ENCODE measurements at places on chromosomes 13 and 19. TPM values are rescaled to one million over a fixed set of nuclear protein-coding genes. Genes with fewer than 3 reads are reported as not detected.

Gene B3GNT3
- total RNA-seq, result 0.70 TPM

Gene INSR
- 40.0 TPM for total RNA-seq

Gene VSTM1
- not detected for total RNA-seq

Gene LILRB3
- total RNA-seq, result not detected

Gene APOC1
- total RNA-seq, result 1,040 TPM

Gene LIM2
- total RNA-seq, result not detected

Gene LYL1
- total RNA-seq, result 2.0 TPM

Gene APOC4
- not detected for total RNA-seq

Gene KLK14
- 0.20 TPM for total RNA-seq

DNA sequence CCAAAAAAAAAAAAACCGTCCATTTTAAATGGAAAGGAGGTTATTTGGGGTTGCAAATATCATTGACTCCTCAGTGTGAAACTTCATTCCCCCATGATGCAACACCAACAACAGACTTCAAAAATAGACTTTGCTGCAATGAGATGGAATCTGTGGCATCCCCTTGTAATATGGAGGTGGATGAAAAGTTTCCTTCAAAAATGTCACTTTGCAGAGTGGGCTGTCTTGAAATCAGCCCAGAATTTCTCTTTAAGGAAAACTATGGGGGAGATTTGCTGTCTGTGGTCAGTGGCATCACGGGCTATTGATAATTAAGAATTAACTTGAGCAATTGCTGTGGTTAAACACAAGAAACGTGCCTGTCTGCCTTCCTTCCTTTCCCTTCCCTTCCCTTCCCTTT lies 1.5 kb downstream of the GPR18 start:
- H3K4me3 ChIP-seq, result no peak overlapping the region
- peaks cover 33% of the 10 kb centered on the region for H3K36me3 ChIP-seq
- no peaks in the 10 kb centered on the region for H3K4me1 ChIP-seq
- DNase-seq, result no peak
- no peak overlapping the region for H3K27ac ChIP-seq

- H3K4me1 ChIP-seq, result no peaks in the 10 kb centered on the region
- H3K36me3 ChIP-seq, result peaks cover 14% of the 10 kb centered on the region
- H3K4me3 ChIP-seq, result peak overlapping the region; percentile 97
- DNase-seq, result peak; percentile 56
- H3K27ac ChIP-seq, result no peak overlapping the region
- no peaks in the 10 kb centered on the region for H3K27me3 ChIP-seq
These were observed 1.7 kb downstream of the UBXN6 start for GRCh38 chr19:4455719-4456475.

DNA sequence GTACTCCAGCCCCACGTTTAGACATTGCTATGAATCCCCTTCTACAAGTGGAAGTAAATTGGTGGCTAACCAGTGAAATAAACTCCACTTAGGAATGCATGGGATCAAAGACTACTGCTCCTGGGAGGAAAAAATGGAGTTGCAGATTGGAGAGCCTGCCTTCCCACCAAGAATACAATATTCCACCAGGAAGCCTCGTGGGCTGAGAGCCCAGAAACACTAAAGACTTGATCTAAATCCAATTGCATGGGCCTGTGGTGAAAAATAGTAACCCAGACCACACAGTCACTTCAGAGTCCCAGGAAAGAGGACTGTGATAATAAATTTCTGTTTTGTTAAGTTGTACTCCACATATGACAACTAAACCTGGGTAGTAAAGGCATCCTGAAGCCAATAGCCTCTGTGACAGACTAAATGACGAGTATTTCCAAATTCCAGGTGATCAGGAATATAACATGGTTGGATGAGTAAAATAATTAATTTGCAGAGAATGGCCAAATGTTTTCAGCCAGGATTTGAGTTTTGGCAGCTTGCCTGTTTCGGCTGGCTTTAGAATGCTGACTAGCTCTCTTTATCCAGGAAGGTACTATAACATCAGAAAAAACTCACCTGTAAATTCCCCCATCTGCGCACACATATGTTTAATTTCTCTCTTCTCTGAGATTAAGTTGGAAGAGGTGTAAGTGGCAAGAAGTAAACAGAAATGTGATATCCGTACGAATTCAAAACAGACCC lies 480.3 kb downstream of the LIG4 start:
- no peaks in the 10 kb centered on the region for H3K36me3 ChIP-seq

GRCh38 chr19:3669082-3669946 lies 31.0 kb downstream of the PIP5K1C start:
- DNase-seq, result peak; percentile 43
- H3K27me3 ChIP-seq, result no peaks in the 10 kb centered on the region
- H3K4me1 ChIP-seq, result no peaks in the 10 kb centered on the region
- no peak overlapping the region for H3K4me3 ChIP-seq
- H3K27ac ChIP-seq, result peak overlapping the region; percentile 36
- peaks cover 5% of the 10 kb centered on the region for H3K36me3 ChIP-seq

GRCh38 chr19:4589579-4590410 lies 30.3 kb upstream of the SEMA6B start:
- peak; percentile 75 for DNase-seq
- no peaks in the 10 kb centered on the region for H3K36me3 ChIP-seq
- H3K4me1 ChIP-seq, result no peaks in the 10 kb centered on the region

- no peak overlapping the region for H3K27ac ChIP-seq
- no peaks in the 10 kb centered on the region for H3K27me3 ChIP-seq
These were observed 121.6 kb downstream of the MAB21L1 start for GRCh38 chr13:35354882-35355281.

DNA sequence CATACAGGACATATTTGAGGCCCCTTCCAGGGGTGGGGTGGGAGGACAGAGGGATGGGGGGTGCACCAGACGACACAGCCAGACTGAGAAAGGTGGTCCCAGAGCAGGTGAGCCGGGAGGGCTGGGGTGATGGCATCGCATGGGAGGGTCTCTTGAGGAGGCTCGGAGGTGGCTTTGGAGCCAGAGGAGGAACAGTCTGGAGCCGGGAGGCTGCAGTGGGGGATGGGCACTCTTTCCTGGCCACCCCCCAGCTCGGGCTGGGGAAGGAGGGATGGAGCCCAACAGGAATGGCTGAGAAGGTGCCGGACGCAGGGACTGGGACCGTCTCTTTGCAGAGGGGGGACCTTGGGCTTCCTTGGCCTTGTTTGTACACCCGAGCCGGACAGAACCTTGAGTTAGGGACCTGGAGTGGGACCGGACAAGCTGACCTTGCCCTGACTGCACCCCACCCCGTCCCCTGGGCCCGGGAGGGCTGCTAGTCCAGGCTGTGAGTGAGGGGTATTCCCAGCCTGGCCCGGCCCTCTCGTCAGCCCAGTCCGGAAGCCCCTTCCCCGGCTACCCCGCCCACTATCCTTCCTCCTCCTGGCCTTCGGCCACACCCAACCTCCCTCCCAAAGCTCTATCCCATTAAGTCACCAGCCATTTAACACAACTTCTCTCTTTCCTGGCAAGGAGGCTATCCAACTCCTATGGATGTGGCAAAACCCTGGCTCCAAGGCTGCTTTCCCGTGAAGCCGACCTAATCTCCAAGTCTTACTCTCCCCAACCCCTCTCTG lies 816 bp upstream of the TBXA2R start:
- DNase-seq, result peak; percentile 87
- H3K4me3 ChIP-seq, result peak overlapping the region; percentile 62
- no peaks in the 10 kb centered on the region for H3K4me1 ChIP-seq
- H3K27ac ChIP-seq, result no peak overlapping the region
- peaks cover 16% of the 10 kb centered on the region for H3K27me3 ChIP-seq

DNA sequence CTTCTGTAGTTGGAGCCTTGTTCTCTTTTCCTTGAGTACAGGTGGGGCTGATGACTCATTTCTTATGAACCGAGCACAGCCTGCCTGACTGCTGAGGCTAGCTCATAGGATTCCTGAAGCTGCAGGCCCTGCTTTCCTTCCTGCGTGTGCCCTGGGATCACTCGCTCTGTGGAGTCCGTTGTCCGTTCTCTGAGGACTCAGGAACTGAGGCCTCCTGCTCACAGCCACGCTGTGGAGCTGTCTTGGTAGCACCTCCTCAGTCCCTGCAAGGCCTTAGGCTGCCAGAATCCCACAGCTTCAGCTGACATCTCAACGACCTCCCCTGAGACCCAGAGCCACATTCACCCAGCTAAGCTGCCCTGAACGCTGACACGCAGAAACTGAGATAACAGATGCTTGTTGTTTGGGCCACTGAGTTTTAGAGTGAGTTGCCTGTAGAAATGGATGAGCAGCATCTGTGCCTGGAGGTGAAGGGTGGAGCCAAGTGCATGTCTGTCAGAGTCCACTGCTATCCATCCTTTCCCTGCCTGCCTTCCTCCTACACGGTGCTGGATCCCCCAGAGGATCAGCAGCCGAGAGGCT lies 72.9 kb downstream of the ARHGEF7 start:
- H3K4me1 ChIP-seq, result no peaks in the 10 kb centered on the region
- H3K27me3 ChIP-seq, result no peaks in the 10 kb centered on the region
- no peak overlapping the region for H3K4me3 ChIP-seq

GRCh38 chr13:70043685-70044084 lies 63.9 kb upstream of the ATXN8OS start:
- no peak for DNase-seq
- no peak overlapping the region for H3K27ac ChIP-seq
- H3K4me1 ChIP-seq, result no peaks in the 10 kb centered on the region
- H3K4me3 ChIP-seq, result no peak overlapping the region
- no peaks in the 10 kb centered on the region for H3K27me3 ChIP-seq

GRCh38 chr19:46704379-46705076 lies 12.4 kb downstream of the PRKD2 start:
- no peaks in the 10 kb centered on the region for H3K4me1 ChIP-seq
- no peak overlapping the region for H3K4me3 ChIP-seq
- DNase-seq, result peak; percentile 97
- H3K27me3 ChIP-seq, result no peaks in the 10 kb centered on the region
- H3K36me3 ChIP-seq, result peaks cover 75% of the 10 kb centered on the region
- no peak overlapping the region for H3K27ac ChIP-seq

DNA sequence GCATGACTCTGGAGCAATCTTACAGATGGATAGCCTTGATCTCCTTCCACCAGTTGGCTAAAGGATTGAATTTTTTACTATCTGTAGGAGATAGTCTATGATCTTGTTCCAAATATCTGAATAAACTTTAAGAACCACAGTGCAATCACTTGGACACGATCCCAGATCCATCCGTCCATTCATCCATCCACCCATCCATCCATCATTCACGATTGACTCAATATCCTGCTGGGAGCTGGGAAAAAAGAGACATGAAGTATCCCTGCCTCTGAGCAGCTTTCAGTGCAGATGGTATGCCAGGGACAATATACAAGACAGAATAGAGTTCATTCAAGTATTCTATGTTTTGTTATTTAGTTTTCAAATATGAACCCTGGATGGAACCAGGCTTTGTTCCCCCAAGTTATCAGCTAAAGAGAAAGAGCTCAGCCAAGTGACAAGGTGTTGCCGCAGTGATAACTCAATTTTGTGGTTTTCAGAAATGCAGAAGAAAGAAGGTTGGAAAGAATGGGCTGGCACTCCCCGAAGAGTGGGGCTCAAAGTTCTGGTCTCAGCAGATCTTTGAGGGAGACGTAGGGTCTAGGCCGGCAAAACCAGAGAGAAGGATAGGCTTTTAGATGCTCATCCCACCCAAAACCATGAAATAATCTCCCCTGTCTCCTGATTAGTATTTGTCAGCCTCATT lies 66.3 kb downstream of the IRS2 start:
- H3K4me3 ChIP-seq, result no peak overlapping the region
- DNase-seq, result no peak
- no peaks in the 10 kb centered on the region for H3K27me3 ChIP-seq
- H3K27ac ChIP-seq, result no peak overlapping the region

- H3K4me3 ChIP-seq, result no peak overlapping the region
- H3K36me3 ChIP-seq, result no peaks in the 10 kb centered on the region
- H3K27ac ChIP-seq, result no peak overlapping the region
- no peaks in the 10 kb centered on the region for H3K4me1 ChIP-seq
- no peak for DNase-seq
These were observed 1770.2 kb upstream of the MIR17HG start for GRCh38 chr13:89577301-89577700.

Data from endodermal cell (in vitro differentiated cells).